ENCODE measurements at places on chromosomes 3 and 15. TPM values are rescaled to one million over a fixed set of nuclear protein-coding genes. Genes with fewer than 3 reads are reported as not detected.

The IGSF11 gene
- total RNA-seq: 1.6 TPM

The MFN1 gene
- 96.2 TPM for total RNA-seq

The LCTL gene
- not detected for total RNA-seq

The ZFAND6 gene
- 120 TPM for total RNA-seq

The NR2E3 gene
- 0.79 TPM for total RNA-seq

The ADCY5 gene
- total RNA-seq: 4.0 TPM

The ARID3B gene
- 4.8 TPM for total RNA-seq

The HES1 gene
- total RNA-seq: 53.8 TPM

The CASR gene
- not detected for total RNA-seq

The XYLB gene
- total RNA-seq: 5.6 TPM

The IL17RD gene
- total RNA-seq: 18.3 TPM

The UBR1 gene
- total RNA-seq: 38.7 TPM

The THSD4 gene
- 24.3 TPM for total RNA-seq

The RASGRP1 gene
- 4.5 TPM for total RNA-seq

The ZNF592 gene
- 9.4 TPM for total RNA-seq

The SEMA5B gene
- 8.6 TPM for total RNA-seq

The TRIM42 gene
- total RNA-seq: not detected

The TM4SF1 gene
- total RNA-seq: 191 TPM

The WDR76 gene
- total RNA-seq: 8.7 TPM

The CPNE9 gene
- 0.39 TPM for total RNA-seq

The RASA2 gene
- total RNA-seq: 23.3 TPM

The ACTRT3 gene
- total RNA-seq: 1.7 TPM

The FOXB1 gene
- total RNA-seq: not detected

The KCNMB2 gene
- total RNA-seq: 3.4 TPM

The LYZL4 gene
- total RNA-seq: not detected

The MITF gene
- 43.2 TPM for total RNA-seq

The ANKUB1 gene
- not detected for total RNA-seq

The B3GALNT1 gene
- total RNA-seq: 19.2 TPM

The SPTBN5 gene
- total RNA-seq: 1.7 TPM

The LRTM1 gene
- total RNA-seq: 7.4 TPM

The TUSC7 gene
- total RNA-seq: not detected

The RAB27A gene
- 14.0 TPM for total RNA-seq

The CNTN6 gene
- 1.9 TPM for total RNA-seq

The ABHD2 gene
- 27.8 TPM for total RNA-seq

The CCDC13 gene
- total RNA-seq: 0.69 TPM

All from skin of body (tissue), 3 donors.